ENCODE measurements at places on chromosomes 3 and 15.

DNA sequence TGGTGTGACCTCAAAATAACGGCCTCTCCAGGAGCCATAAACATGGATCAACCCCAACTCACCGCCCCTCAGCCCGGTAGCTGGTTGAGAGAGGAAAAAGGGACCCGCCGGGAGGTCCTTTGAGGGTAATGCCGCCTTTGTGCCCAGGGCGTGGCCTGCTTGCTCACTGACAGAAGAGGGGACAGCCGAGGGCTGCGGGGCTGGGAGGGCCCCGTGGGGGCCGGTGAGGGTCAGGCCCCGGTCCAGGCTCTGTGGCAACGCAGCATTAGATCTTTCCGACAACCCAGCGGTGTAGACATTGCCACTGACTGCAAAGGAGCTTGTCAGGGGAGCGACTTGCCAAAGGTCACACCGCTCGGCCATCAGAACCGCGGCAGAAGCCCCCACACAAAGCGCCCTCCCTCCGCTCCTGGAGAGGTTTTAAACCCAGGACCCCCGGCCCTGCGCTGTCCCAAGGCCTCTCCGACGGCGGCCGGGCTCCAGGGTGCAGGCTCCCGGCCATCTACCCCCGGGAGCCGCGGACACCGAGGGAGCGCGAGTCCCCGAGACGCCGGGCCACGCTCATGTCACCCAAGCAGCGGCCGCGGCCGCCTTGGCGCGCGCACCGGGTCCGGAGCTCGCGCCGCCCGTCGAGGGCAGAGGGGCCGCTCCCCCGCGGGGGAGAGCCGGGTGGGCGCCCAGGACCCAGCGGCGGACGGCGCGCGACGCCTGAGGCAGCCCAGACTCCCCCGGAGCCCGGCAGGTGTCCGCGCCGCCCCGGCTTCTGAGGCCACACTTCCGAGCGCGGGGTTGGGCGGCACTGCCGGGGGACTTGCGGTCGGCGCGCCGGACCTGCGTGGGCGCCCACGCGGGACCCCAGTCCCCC, 975 bp downstream of the PCSK6 start:
- no peak for DNase-seq

DNA sequence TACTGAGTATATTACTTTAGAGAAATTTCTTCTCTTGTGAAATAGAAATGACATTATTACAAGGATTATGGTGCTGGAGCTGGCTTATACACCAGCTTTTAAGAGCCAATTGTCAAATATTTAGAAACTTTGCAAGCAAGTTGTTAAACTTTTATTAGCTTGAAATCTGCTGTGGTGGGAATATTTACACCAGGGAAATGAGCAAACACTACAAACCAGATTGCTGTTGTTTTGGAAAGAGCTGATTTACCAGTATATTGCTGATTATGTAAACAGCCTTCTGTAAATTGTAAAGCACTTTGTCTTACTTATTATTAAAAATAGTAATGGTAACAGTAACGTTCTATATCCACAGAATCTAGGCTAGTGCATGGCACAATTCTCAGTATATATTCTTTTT, 61.5 kb downstream of the MAP3K13 start:
- no peak for DNase-seq

DNA sequence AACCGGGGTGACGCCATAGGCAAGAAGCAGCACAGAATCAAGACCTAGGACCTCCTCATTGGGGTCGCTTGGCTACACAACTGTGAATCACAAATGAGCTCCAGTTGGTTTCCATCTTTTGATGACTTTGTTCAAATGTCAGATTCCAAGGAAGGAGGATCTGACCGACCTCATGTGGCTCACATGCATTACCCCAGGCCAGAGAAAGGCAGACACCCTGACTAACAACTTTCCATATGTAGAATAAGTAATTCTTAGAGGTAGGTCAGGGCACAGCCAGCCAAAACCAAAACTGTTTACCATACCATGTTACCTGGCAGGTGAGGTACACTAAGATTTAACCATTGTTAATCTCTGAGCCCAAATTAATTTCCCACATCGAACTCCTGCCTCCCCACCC, 96.5 kb downstream of the CCNL1 start:
- no peak for DNase-seq

GRCh38 chr3:188559856-188560255, 405.9 kb downstream of the LPP start:
- no peak for DNase-seq

- DNase-seq: no peak
Measured at GRCh38 chr3:99504258-99504657, 134.1 kb upstream of the COL8A1 start.

- no peak for DNase-seq
Measured at GRCh38 chr3:139439278-139439677, 37.0 kb downstream of the RBP2 start.

- DNase-seq: no peak
Measured at GRCh38 chr3:149162007-149162406, 32.6 kb downstream of the HPS3 start.

DNA sequence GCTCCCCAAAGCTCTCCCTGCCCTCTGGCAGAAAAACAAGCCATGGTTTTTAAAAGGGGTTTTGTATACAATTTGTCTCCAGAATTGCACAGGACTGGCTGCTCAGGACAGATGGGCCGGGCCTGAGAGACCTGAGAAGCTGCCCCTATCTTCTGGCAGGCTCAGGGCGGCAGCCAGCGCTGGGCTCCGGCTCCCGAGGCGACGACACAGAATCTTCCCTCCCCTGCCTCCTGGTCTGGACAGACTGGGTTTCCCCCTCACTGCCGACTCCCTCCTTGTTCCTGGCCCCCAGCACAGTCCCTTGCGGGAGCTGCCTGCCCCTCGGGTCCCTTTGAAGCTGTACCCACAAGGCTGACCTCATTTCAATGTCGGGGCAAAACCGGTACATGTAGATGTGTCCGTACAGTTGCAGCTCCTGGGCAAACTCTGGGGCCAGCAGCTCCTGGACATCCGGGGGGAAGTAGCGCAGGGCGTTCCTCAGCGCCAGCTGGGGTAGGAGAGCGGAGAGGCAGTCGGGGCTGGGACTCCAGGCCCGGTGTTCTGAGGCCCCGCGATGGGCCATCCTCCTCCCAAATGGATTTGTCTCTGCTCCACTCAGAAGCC, 7.2 kb downstream of the UROC1 start:
- DNase-seq: no peak

DNA sequence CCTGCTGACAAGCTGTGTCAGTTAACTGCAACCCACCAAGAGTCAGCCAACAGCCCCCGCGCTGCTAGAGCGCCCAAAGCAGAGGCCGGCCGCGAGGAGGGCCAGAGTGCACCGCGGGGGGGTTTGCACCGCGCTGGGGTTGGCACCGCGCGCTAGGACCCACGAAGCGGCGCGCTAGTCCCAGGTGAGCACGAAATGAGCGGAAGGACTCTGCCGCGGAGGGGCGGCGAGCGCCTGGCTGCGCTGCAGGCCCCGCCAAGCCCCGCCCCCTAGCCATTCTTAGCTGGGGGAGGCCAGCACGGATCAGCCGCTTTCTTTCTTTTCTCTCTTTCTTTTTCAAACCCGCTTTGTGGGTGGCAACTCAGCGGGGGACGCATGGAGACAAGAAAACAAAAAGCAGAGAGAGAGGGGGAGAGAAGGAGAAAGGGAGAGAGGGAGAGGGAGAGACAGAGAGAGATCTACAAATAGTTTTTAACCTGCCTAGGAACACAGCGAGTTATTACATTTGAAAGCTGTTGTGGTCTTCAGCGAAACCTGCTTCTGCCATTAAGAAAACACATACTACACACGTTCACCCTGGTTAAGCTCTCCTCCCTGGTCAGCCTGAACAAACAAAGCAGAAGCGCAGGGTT, 6.9 kb upstream of the FOXB1 start:
- DNase-seq: no peak

DNA sequence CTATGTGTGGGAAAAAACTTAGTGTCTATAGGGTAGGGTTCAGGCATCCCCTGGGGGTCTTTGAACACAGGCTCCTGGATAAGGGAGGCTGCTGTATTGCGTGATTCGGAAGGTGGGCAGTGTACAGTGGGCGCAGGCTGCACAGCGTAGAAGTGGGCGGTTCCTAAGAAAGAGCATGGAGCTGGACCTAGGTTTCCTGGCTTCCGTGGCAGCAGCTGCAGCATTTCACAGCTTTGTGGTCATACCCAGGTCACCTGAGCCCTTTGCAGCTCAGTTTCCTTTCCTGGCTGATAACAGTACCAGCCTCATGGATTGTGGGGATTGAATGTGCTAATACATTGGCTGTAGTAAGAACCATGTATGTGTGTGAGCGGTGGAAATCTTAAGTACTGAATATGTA, 22.2 kb downstream of the CFAP100 start:
- no peak for DNase-seq

GRCh38 chr3:157082305-157082982, 77.5 kb downstream of the CCNL1 start:
- no peak for DNase-seq

Measured in forelimb muscle (tissue), 1 donor.